ENCODE measurements at places on chromosomes 3 and 15. TPM values are rescaled to one million over a fixed set of nuclear protein-coding genes. Genes with fewer than 3 reads are reported as not detected.

The RTP1 gene
- total RNA-seq = not detected

The TLR9 gene
- total RNA-seq = not detected

GRCh38 chr3:130772129-130772528 lies 25.5 kb upstream of the PIK3R4 start:
- H3K27me3 ChIP-seq = no peaks in the 10 kb centered on the region
- H3K4me1 ChIP-seq = no peaks in the 10 kb centered on the region
- no peak overlapping the region for H3K4me3 ChIP-seq
- H3K36me3 ChIP-seq = no peaks in the 10 kb centered on the region

DNA sequence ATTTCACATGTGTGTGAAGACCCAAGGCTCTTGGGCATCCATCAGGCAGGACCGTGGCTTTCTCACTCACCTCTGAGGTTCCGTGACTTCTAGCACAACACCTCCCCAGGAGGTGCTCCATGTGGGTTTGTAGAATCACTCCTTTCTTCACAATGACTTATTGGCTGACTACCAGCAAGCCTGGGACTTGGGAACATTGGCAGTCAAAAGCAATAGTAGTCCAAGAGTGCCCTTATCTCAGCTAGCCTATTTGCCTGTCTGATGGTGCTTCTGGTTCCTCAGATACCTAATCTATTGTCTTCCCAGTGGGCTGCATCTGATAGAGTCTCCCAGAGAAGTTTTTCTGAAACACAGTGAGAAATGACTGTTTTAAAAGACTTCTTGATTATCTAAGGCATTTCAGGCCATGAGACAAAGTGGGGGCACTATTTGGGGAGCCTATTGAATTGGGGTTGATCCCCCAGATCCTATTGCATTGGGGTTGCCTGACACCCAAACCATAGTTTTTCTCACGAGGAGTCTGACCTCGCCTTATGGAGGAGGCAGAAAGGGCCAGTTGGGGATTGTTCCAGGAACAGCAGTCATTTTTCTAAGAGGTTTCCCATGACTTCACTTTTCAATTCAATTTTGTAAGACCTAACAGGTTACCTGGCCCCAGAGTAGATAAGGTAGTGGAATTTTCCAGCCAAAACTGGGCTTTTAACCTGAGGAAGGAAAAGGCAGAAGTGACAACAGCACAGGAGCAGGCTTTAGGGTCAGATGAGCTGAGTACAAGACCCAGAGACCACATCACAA lies 88.0 kb downstream of the CYP19A1 start:
- no peaks in the 10 kb centered on the region for H3K27me3 ChIP-seq
- H3K4me1 ChIP-seq = no peaks in the 10 kb centered on the region
- DNase-seq = no peak
- no peak overlapping the region for H3K4me3 ChIP-seq

DNA sequence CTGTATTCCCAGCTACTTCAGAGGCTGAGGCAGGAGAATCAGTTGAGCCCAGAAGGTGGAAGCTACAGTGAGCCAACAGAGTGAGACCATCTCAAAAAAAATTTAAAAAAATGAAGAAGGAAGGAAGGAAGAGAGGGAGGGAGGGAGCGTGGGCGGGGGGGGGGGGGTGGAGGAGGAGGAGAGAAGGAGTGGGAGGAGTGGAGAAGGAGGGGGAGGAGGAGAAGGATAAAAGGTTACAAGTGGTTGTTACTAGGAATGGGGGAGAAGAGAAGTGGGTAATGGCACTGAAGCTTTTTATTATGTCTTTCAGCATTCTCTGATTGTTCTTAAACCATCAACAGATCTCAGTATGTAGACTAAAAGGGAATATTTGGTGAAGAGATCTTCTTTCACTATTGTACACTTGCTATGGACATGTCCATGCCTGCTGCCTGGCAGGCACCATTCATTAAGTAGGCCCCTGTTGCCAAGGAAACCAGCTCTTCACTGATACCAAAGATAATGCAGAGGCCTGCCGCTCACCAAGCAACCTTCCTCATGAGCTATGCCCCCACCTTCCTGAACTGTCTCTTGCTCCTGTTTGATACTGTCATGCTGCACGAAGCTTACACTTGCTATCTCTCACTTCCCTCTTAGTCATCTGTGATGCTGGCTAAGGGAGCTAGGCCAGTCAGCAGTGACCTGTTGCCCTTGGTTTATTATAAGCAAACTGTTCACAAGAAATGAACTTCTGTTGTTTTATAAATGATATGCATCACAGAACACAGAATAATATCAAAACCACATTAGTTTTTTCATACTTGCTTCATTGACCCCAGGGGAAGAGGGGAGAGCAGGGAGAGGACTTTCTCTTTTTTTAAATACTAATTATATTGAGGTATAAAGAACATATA lies 23.1 kb downstream of the EPM2AIP1 start:
- H3K4me3 ChIP-seq = no peak overlapping the region
- no peaks in the 10 kb centered on the region for H3K27me3 ChIP-seq
- H3K36me3 ChIP-seq = no peaks in the 10 kb centered on the region
- H3K27ac ChIP-seq = no peak overlapping the region
- peaks cover 4% of the 10 kb centered on the region for H3K4me1 ChIP-seq
- DNase-seq = no peak

Measured in tibial nerve (tissue), 4 donors.